ENCODE measurements at places on chromosomes 2 and 18. TPM values are rescaled to one million over a fixed set of nuclear protein-coding genes. Genes with fewer than 3 reads are reported as not detected.

Gene LONRF2
- total RNA-seq: 0.03 TPM

- no peak for DNase-seq
These were observed 691.1 kb downstream of the SLC4A3 start for GRCh38 chr2:220318508-220318907.

Gene ARHGEF4
- 0.21 TPM for total RNA-seq

- no peak for DNase-seq
These were observed 127.2 kb downstream of the OSBPL1A start for GRCh38 chr18:24270358-24270936.

DNA sequence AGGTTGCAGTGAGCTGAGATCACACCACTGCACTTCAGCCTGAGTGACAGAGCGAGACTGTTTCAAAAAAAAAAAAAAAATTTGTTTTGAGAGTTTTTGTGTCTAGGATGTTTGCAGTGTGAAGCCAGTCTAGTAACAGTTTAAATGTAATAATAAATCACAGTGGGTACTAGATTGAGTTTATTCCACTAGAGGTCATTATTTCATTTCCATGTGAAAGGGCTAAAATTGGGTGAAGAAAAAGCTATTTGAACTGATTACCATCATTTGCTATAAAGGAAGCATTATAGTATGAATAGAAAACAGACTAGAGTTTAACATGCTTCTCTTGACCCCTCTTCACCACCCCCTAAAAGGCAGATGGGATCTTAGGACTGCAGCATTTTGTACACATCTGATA is 20.3 kb downstream of the SNRPD1 start:
- no peak for DNase-seq

GRCh38 chr18:37334631-37335408 is 230.8 kb downstream of the CELF4 start:
- no peak for DNase-seq

DNA sequence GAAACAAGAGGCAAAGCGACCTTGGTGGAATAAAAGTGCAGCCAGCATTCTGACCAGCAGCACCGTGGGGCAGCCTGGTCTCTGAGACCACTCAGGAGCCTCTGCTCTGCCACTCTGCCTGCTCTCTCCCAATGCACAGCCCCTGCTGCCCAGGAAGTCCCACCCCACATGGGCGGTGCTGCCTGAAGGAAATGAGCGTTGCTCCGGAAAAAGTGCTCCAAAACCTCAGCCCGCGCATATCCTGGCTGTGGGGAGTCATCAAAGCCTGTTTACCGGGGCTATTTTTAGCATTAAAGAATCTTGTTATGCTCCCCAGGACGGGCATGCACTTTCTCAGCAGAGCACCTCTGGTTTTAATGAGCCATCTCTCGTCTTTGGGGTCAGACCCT is 54.5 kb downstream of the EPAS1 start:
- no peak for DNase-seq

- no peak for DNase-seq
These were observed 302 bp downstream of the TXNL4A start for GRCh38 chr18:79988071-79988450.

- no peak for DNase-seq
These were observed 45.2 kb downstream of the PPP4R1 start for GRCh38 chr18:9569178-9569577.

Gene POU3F3
- total RNA-seq: not detected

GRCh38 chr2:54814389-54815147 is 91.1 kb downstream of the EML6 start:
- no peak for DNase-seq

GRCh38 chr2:169095621-169096105 is 26.3 kb downstream of the DHRS9 start:
- no peak for DNase-seq

Gene SLC9A4
- 0.05 TPM for total RNA-seq

Measured in GM12878 (cell line).